ENCODE measurements at places on chromosomes 16 and 17. TPM values are rescaled to one million over a fixed set of nuclear protein-coding genes. Genes with fewer than 3 reads are reported as not detected.

The SLC12A3 gene
- total RNA-seq, result not detected

The KCNH4 gene
- total RNA-seq, result not detected

The RHBDL3 gene
- 1.6 TPM for total RNA-seq

The PDE6G gene
- total RNA-seq, result not detected

The HEATR9 gene
- total RNA-seq, result not detected

The CENPT gene
- 20.8 TPM for total RNA-seq

The KRT14 gene
- total RNA-seq, result 738 TPM

The CNTNAP4 gene
- 13.7 TPM for total RNA-seq

The ZNF629 gene
- 10.8 TPM for total RNA-seq

Data from tongue (tissue), 3 donors.